ENCODE measurements at places on chromosomes 7 and 10.
A peak's percentile ranks its signal among the peaks of the same experiment; 100 is the strongest.

GRCh38 chr10:88131511-88132139 lies 268.2 kb downstream of the PTEN start:
- no peak overlapping the region for H3K4me3 ChIP-seq
- H3K27ac ChIP-seq = no peak overlapping the region
- H3K27me3 ChIP-seq = no peaks in the 10 kb centered on the region
- no peak for DNase-seq

GRCh38 chr7:33831389-33832141 lies 73.8 kb upstream of the BMPER start:
- no peak overlapping the region for H3K4me3 ChIP-seq
- no peak for DNase-seq
- H3K36me3 ChIP-seq = no peaks in the 10 kb centered on the region

DNA sequence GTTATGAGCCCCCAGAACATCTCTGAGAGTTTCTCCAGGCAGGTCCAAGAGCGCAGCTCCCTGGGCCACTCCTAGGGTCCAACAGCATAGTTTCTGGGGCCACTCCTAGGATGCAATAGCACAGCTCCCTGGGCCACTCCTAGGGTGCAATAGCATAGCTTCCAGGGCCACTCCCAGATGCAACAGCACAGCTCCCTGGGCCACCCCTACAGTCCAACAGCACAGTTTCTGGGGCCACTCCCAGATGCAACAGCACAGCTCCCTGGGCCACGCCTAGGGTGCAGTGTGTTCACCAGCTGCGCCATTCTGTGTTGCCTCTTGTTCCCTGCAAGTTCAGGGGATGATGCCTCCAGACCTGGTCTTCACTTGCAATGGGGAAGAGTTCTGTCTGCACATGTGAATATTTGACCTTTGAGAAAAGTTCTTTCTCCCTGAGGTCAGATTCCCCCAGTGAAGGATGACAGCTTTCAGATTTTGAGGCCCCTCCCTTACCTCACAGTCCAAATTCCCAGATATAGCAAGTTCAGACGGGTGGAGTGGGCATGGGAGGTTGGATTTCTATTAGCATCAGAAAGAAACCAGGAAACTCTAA lies 43.0 kb upstream of the LEP start:
- peaks cover 32% of the 10 kb centered on the region for H3K27me3 ChIP-seq
- H3K36me3 ChIP-seq = no peaks in the 10 kb centered on the region
- H3K4me3 ChIP-seq = no peak overlapping the region
- H3K27ac ChIP-seq = no peak overlapping the region
- no peak for DNase-seq

- DNase-seq = no peak
- H3K36me3 ChIP-seq = no peaks in the 10 kb centered on the region
- H3K27me3 ChIP-seq = no peaks in the 10 kb centered on the region
- no peak overlapping the region for H3K27ac ChIP-seq
- H3K4me1 ChIP-seq = no peaks in the 10 kb centered on the region
Observed at GRCh38 chr7:42747044-42747443, 164.8 kb downstream of the C7orf25 start.

GRCh38 chr7:101302641-101303101 lies 18.9 kb downstream of the IFT22 start:
- no peak for DNase-seq
- H3K36me3 ChIP-seq = no peaks in the 10 kb centered on the region
- H3K27me3 ChIP-seq = peaks cover 20% of the 10 kb centered on the region
- H3K4me1 ChIP-seq = peaks cover 9% of the 10 kb centered on the region
- H3K27ac ChIP-seq = no peak overlapping the region

DNA sequence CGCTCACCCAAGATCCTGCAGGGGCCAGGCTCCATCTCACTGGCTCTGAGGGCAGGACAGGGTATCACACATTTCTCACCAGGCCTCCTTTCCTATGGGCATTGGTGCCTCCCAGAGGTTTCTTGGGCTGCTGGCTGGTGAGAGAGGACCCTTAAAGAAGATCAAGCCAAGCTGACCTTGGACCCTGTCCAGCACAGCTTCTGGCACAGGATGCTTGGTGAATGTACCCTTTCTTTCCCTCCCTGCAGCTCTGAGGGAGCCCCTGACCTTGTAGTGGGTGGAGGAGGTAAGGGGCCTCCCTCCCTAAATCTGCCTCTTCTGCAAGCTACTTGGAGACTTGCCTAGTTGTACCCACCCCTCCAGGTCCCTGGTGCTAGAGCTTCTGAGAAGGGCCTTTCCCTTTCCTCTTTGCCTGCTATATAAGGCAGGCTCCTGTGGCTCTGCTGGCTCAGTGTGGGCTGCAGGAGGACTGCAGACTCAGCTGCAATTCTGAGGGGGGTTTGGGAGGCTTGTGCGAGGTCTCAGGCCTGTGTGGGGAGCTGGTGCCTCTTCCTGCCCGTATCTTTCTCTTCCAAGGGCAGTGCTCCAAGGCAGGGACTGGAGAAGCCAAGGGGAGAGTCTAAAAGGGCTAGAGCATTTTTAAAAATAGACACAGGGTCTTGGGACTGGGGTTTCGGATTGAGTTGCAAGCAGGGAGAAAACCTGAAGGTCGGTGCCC lies 11.7 kb upstream of the TRIM8 start:
- H3K4me1 ChIP-seq = peaks cover 10% of the 10 kb centered on the region
- no peak for DNase-seq
- no peak overlapping the region for H3K27ac ChIP-seq
- no peaks in the 10 kb centered on the region for H3K27me3 ChIP-seq

DNA sequence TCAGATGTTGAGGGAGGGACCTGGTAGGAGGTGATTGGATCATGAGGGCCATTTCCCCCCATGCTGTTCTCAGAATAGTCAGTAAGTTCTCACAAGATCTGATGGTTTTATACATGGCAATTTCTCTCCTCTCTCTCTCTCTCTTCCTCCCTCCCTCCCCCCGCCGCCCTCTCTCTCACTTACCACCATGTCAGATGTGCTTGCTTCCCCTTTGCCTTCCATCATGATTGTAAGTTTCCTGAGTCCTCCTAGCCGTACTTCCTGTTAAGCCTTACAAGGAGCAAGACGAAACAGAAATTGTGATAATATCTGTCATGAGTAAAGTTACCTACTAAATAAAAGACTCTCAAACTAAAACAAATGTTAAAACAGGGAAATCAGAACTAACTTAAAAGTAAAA lies 19.9 kb upstream of the GPR141 start:
- no peak overlapping the region for H3K4me3 ChIP-seq
- DNase-seq = no peak
- H3K27me3 ChIP-seq = no peaks in the 10 kb centered on the region
- no peak overlapping the region for H3K27ac ChIP-seq
- peaks cover 5% of the 10 kb centered on the region for H3K4me1 ChIP-seq

- no peak overlapping the region for H3K4me3 ChIP-seq
- H3K27ac ChIP-seq = no peak overlapping the region
- no peaks in the 10 kb centered on the region for H3K27me3 ChIP-seq
- DNase-seq = no peak
Observed at GRCh38 chr10:110827875-110828274, 43.9 kb upstream of the PDCD4 start.

GRCh38 chr10:79058899-79059841 lies 9.6 kb upstream of the ZMIZ1 start:
- H3K27me3 ChIP-seq = no peaks in the 10 kb centered on the region
- H3K27ac ChIP-seq = no peak overlapping the region
- no peak overlapping the region for H3K4me3 ChIP-seq
- H3K4me1 ChIP-seq = peaks cover 4% of the 10 kb centered on the region

GRCh38 chr7:101575168-101575567 lies 53.9 kb downstream of the MYL10 start:
- no peak overlapping the region for H3K27ac ChIP-seq
- no peaks in the 10 kb centered on the region for H3K36me3 ChIP-seq
- H3K27me3 ChIP-seq = no peaks in the 10 kb centered on the region
- no peak overlapping the region for H3K4me3 ChIP-seq
- DNase-seq = no peak

- H3K27ac ChIP-seq = no peak overlapping the region
- H3K4me1 ChIP-seq = no peaks in the 10 kb centered on the region
- H3K27me3 ChIP-seq = peaks cover 2% of the 10 kb centered on the region
- H3K4me3 ChIP-seq = no peak overlapping the region
- H3K36me3 ChIP-seq = no peaks in the 10 kb centered on the region
Observed at GRCh38 chr10:79127151-79127961, 58.6 kb downstream of the ZMIZ1 start.

DNA sequence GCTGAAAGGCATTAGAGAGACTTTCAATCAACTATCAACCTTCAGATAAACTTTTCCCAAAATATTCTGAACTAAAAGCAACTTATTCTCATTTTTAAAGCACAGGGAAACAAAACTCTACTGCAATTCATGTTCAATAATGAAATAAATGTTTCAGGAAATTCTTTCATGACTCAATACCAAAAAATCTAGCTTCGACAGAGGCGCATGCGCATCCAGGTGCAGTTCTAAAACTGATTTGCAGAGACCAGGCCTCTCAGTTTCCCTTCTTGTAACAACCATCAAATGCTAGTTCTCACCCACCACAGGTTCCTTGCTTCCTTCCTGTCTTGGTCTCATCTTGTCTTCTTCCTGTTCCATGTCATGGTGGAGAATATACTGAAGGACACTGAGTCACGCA lies 55.3 kb upstream of the NRBF2 start:
- H3K27me3 ChIP-seq = peaks cover 4% of the 10 kb centered on the region
- no peak overlapping the region for H3K27ac ChIP-seq
- H3K4me3 ChIP-seq = no peak overlapping the region
- DNase-seq = no peak
- no peaks in the 10 kb centered on the region for H3K4me1 ChIP-seq

- H3K4me3 ChIP-seq = no peak overlapping the region
- no peaks in the 10 kb centered on the region for H3K27me3 ChIP-seq
- no peak overlapping the region for H3K27ac ChIP-seq
- no peaks in the 10 kb centered on the region for H3K36me3 ChIP-seq
Observed at GRCh38 chr10:51291961-51292360, 217.7 kb downstream of the PRKG1 start.

- DNase-seq = no peak
- no peaks in the 10 kb centered on the region for H3K27me3 ChIP-seq
- no peak overlapping the region for H3K4me3 ChIP-seq
- no peaks in the 10 kb centered on the region for H3K36me3 ChIP-seq
Observed at GRCh38 chr7:22386206-22386858, 29.4 kb upstream of the RAPGEF5 start.

DNA sequence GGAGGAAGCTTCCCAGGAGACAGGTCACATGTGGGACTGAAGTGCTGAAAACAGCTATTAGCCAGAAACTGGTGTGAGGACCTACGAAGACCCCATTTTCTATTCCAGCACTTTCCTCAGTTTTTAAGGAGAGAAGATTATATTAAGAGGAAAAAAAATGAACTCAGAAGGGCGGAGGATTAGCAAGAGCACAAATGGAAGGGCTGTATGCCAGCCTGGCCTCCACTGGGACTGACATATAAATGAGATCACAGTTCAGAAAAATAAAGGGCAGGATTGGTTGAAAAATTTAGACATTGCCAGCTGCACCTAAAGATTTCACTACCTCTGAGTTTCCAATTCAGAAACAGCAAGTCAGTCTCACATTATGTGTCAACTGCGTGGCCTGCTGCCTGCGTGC lies 53.0 kb downstream of the GSDME start:
- H3K4me1 ChIP-seq = peaks cover 12% of the 10 kb centered on the region
- no peak for DNase-seq
- no peaks in the 10 kb centered on the region for H3K36me3 ChIP-seq
- no peak overlapping the region for H3K4me3 ChIP-seq

DNA sequence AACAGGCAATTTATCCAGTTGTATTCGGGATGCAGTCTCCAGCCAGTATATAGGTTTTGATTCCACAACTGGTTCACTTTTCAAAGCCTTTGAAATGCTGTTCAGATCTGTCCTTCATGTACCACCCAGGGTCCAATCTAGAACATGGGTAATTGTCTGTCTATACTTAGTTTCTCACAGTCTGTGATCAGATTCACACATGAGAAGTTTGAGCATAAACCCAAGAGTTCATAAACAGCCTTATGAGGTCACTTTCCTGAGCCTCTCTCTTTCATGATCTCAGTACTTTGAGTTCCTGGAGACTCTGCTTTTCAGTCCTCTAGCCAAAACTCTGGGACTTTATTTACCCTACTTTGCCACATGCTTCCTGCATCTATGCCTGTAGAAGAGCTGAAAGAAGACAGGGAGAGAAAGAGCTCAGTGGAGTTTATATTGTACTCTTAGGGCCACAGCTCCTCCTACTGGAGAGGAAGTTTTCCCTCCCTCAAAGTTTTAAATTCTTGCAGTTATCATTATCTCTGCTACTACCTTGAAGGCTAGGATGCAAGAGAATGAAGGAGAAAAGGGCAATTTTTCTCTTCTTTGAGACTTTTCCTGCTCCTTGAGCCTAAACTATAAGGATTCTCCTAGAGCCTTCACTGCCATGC lies 172.0 kb downstream of the ZEB1 start:
- no peaks in the 10 kb centered on the region for H3K4me1 ChIP-seq
- H3K36me3 ChIP-seq = peaks cover 4% of the 10 kb centered on the region
- DNase-seq = peak; percentile 40

DNA sequence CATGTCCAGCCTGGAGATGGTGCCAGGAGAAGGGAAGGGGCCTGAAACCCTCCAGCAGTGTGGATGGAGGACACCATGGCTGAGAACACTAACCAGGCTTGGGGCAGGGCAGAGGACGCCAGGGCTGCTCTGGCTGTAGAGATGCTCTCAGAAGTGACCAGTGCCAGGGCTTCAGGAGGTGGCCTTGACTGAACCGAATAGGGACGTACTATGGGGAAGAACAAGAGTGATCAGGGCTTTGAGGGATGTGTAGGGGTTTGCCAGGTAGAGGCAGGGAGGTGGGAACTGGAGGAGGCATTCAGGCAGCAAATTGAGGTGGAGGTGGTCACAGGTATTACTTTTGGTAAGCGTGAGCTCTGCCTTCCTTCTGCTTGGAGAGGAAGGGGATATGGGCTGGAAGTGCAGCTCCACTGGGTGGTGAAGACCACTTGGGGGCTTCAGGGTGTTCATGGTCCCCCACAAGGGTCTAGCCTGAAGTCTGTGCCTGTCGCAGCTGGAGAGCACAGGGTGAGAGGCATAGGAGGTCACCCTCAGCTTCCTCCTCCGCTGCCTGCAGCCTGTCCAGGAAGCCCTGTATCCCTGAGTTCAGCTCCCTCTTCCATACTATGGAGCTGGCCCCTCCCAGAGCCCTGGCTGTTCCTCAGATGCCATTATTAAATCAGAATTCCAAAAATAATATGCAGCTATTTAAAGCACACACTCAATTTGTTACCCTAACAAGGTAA lies 27.8 kb downstream of the ADCY1 start:
- no peaks in the 10 kb centered on the region for H3K4me1 ChIP-seq
- no peaks in the 10 kb centered on the region for H3K36me3 ChIP-seq
- H3K4me3 ChIP-seq = no peak overlapping the region
- H3K27me3 ChIP-seq = no peaks in the 10 kb centered on the region

GRCh38 chr7:102119213-102119651 lies 167.4 kb upstream of the SH2B2 start:
- H3K4me3 ChIP-seq = no peak overlapping the region
- H3K27ac ChIP-seq = no peak overlapping the region

GRCh38 chr7:87398446-87398845 lies 53.0 kb downstream of the CROT start:
- H3K27ac ChIP-seq = no peak overlapping the region
- H3K27me3 ChIP-seq = no peaks in the 10 kb centered on the region
- peaks cover 9% of the 10 kb centered on the region for H3K36me3 ChIP-seq
- H3K4me3 ChIP-seq = no peak overlapping the region
- DNase-seq = no peak
